ENCODE measurements at places on chromosomes 6 and 20.

DNA sequence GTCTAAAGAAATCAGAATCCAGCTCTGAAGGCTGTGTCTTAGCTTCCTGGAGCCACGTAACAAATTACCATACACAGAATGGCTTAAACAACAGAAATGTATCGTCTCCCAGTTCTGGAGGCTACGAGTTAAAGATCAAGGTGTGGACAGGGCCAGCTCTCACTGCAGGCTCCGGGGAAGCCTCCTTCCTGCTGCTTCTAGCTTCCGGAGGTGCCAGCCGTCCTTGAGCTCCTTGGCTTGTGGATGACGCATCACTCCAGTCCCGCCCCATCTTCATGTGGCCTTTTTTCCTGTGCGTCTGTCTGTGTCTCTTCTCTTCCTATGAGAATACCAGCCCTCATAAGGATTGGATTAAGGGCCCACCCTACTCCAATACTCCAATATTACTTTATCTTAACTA is 319.1 kb upstream of the QKI start:
- DNase-seq, result no peak

- peak; percentile 83 for DNase-seq
Measured at GRCh38 chr20:10596710-10597121, 77.1 kb downstream of the JAG1 start.

GRCh38 chr6:52201046-52201445 is 14.9 kb downstream of the IL17A start:
- no peak for DNase-seq

GRCh38 chr20:21031666-21032065 is 74.5 kb downstream of the LINC00237 start:
- DNase-seq, result no peak

DNA sequence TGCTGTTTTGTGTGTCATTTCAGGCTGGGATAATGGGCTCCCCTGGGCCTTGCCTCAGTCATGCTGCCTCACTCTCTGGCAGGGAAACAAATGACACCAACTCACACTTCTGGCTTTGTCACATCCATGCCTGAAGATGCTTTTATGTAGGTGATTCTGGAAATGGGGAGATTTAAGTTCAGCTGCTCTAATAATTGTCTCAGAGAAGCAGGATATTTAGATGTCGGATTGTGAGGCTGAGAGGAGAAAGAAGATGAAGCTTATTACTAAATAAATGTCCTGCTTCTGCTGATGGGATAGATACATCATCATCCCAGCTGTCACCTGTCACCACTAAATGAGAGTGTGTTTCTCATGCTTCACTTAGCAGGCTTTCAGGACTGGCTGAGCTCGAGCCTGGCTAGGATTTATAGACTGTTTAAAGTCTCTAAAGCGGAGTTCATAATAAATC is 480.2 kb upstream of the SPTLC3 start:
- no peak for DNase-seq

DNA sequence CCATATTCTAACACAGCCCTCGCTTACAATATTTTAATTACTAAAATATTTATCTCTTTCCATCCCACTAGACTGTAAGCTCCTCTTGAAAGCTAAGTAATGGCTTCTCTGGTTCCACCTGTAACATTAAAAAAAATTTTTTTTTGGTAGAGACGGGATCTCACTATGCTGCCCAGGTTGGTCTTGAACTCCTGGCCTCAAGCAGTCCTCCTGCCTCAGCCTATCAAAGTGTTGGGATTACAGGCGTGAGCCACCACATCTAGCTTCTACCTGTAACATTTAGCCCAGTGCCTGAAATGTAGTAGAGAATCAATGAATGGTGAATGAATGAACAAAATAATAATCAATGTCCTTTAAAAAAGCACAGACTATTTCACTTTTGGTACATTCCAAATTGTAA is 28.8 kb downstream of the DEK start:
- DNase-seq, result no peak

- DNase-seq, result no peak
Measured at GRCh38 chr6:15966000-15966520, 162.8 kb upstream of the MYLIP start.

DNA sequence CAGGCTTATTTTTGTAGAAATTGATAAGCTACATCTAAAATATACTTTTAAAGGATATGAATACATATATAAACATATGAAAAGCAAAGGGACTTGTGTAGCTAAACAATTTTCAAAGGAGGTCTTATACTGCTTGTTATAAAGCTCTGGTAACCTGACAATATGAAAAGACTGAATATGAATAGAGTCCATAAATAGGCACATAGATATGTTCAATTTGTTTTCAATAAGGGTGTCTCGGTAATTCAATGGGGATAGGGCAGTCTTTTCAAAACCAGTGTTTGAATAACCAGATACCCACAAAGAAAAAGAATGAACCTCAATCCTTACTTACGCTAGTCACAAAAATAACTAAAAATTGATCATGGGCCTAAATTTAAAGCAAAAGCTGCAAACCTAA is 9.3 kb upstream of the MAP3K5 start:
- no peak for DNase-seq

GRCh38 chr20:33601861-33602260 is 60.3 kb upstream of the C20orf144 start:
- peak; percentile 69 for DNase-seq

- no peak for DNase-seq
Measured at GRCh38 chr6:112504621-112505020, 157.5 kb downstream of the RFPL4B start.

All from epithelial cell of esophagus (primary cell).